IMR-90 (cell line): ENCODE measurements at places on chromosomes 6 and 20. TPM values are rescaled to one million over a fixed set of nuclear protein-coding genes. Genes with fewer than 3 reads are reported as not detected.
A peak's percentile ranks its signal among the peaks of the same experiment; 100 is the strongest.

GRCh38 chr20:6533761-6534479 lies 233.6 kb upstream of the BMP2 start:
- DNase-seq = peak; percentile 88
- H3K36me3 ChIP-seq = no peaks in the 10 kb centered on the region
- H3K4me3 ChIP-seq = peak overlapping the region; percentile 51
- H3K27me3 ChIP-seq = no peaks in the 10 kb centered on the region

GRCh38 chr6:161308075-161308655 lies 34.3 kb upstream of the AGPAT4 start:
- no peak overlapping the region for H3K27ac ChIP-seq
- DNase-seq = no peak
- no peak overlapping the region for H3K4me3 ChIP-seq
- H3K4me1 ChIP-seq = 0 out of 2 replicates have a peak, but pooled peaks cover 2% of the 10 kb centered on the region

DNA sequence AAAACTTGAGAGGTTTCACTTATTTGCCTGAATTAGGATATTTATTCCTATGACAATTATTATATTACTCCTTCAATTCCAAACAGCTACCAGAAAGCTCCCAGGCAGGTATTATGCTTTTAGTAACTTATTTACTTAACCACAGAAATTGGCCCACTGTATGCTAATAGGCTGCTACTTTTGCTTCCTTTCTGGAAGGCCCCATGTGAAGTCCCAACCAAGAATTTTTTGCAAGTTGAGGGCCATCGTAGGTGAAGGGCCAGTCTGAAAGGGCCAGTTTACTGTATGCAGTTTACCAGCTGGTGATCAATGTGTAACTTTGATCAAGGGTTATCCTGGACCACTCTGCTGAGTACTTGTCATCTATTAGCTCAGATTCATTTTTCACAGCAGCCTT lies 45.0 kb downstream of the EDN1 start:
- H3K4me1 ChIP-seq = no peaks in the 10 kb centered on the region; the same call in none of the 2 replicates
- H3K27me3 ChIP-seq = no peaks in the 10 kb centered on the region; the same call in 1 of the 2 replicates
- no peaks in the 10 kb centered on the region for H3K36me3 ChIP-seq
- DNase-seq = no peak
- no peak overlapping the region for H3K27ac ChIP-seq

The HEY2 gene
- total RNA-seq = not detected in 2 replicates
